ENCODE measurements at places on chromosomes 4 and X.

DNA sequence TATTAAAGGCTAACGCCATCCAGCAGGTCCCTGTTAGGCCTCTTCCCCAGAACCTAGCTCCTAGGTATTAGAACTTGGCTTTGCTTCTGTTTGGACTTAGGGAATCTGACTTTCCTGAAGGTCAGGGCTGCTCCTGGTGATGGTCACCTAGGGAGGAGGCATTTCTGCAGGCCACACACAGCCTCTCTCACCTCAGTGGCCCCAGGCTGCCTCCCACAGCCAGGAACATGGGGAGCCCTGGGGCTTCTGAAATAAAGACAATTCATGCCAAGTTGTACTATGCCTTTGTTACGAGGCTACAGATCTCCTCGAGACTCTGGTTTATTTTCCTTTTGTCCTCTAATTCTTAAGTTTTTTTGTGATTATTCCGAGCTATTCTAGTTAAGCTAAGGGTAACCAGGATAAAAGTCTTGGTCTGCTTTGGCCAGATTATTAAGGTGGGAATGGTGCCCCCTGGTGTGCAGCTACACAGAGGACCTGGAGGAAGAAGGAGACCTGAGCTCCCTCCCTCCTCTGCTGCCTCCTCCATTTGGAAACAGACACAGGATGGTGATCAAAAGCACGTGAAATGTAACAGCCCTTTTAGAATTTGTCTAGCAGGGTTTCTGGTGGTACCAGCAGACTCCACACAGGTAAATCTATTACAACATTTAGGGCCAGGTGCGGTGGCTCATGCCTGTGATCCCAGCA lies 131.0 kb downstream of the DCLK2 start:
- no peak for DNase-seq

DNA sequence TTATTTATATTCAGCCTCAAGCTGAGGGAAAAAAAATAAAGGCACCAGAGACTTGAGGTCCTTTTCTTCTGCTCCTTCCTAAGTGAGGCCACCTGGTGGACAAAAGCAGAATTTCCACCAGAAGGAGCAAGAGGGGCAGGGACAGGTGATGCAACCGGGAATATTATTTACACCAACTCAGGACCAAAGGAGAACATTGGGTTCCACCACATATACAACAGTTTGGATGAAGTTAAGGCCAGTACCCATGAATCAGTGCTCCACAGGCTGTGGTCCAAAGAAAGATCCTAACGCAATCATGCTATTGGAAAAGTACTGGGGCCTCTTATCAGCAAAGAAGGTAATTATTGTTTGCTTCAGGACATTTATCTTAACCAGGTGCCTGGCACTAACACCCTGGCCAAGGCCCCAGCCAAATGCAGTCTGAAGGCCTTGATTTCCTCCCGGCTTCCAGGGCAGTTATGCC lies 57.4 kb downstream of the TSC22D3 start:
- peak; percentile 42 for DNase-seq

DNA sequence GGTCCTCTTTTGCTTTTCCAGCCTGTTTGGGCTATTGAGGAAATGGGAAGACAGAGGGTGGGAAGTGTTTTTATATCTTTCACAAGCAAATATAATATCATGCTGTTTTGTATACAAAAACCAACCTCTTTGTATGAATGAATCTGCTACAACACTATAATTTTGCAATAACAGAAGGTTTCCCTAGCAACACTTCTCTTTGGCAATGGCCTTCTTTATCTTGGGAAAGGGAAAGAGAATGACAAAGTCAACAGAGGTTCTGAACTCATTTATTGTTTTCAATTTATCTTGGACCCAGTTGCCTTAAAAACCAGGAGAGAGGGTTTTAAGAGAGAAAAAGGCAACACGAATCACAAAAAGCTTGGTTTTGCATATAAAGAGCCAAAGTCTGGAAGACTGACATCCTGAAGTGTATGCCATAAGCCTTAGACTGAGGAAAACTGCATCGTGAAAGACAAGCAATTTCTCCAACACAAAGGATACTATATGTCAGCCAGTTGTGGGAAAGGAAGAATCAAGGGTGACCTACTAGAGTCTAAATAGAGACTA lies 121.8 kb upstream of the FAM241A start:
- no peak for DNase-seq

DNA sequence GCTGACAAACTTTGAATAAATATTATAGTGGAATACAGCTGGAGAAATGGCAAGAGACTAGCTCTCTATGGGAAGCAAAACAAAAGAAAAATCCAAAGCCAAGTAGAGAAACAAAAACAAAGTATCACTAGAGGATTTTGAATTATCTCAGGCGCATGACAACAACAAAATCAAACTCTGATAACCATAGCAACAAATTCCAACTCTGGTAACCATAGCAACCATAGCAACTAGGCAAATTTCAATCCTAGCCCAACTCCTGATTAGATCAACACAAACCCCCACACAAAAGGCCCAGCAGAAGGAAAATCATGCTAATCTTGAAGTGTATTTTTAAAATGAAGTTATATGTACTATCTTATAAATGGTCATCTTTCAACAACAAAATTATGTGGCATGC lies 98.4 kb upstream of the MAGEE2 start:
- DNase-seq, result no peak

GRCh38 chr4:148425327-148426110 lies 16.7 kb downstream of the NR3C2 start:
- DNase-seq, result no peak

DNA sequence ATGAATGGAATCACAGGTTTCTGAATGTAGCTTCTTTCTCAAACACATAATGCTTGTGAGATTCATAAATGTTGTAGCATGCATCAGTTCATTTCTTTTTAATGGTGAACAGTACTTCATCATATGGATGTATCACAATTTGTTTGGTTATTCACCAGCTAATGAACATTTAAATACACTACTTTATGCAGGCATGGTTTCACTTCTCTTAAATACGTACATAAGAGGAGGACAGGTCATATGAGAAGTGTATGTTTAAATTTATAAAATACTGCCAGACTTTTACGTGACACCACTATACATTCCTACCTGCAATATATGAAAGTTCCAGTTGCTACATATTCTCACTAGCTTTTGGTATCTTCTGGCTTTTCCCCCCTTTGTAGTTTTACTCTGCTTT lies 65.4 kb downstream of the ANKRD17 start:
- DNase-seq, result no peak

DNA sequence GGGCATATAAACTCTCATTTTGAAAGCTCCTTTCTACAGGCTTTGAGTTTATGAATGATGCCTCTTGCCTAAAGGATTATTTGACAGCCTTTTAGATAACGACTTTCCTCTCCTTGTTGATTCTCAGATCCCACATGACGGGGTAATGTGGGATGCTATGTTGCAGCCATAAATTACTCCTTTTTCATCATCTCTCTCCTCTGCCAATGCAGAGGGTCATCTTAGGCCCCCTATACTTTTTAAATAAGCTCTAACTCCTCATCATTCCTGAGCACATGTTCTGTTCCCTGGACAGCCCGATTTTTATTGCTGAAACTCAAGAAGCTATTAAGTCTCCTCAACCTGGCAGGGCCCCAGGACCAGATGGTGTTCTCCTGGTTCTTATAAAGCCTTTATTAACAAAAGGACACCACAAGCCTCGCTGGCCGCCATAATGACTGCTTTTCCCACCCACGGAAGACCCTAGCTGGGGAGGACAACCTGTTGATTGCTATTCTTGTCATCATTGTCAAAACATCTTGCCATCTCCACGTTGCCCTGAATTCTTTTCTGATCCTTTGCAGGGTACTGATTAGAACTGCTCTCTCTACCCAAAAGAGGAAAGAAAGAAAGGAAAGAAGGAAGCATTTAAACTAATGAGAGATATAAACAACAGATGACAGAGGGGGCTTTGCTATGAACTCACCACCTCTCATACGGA lies 150.7 kb downstream of the DHX15 start:
- no peak for DNase-seq

GRCh38 chr4:123081971-123082370 lies 159.6 kb upstream of the NUDT6 start:
- DNase-seq, result no peak

- no peak for DNase-seq
Measured at GRCh38 chr4:168832763-168833575, 177.1 kb downstream of the CBR4 start.

Measured in stimulated activated CD8-positive, alpha-beta memory T cell treated with anti-CD3 and anti-CD28 coated beads, Interleukin-15, amount 100 ng/mL, for 48 hours (primary cell).